ENCODE measurements at places on chromosomes 7 and 10.

GRCh38 chr7:4151926-4152549 lies 530.1 kb upstream of the FOXK1 start:
- DNase-seq = no peak

DNA sequence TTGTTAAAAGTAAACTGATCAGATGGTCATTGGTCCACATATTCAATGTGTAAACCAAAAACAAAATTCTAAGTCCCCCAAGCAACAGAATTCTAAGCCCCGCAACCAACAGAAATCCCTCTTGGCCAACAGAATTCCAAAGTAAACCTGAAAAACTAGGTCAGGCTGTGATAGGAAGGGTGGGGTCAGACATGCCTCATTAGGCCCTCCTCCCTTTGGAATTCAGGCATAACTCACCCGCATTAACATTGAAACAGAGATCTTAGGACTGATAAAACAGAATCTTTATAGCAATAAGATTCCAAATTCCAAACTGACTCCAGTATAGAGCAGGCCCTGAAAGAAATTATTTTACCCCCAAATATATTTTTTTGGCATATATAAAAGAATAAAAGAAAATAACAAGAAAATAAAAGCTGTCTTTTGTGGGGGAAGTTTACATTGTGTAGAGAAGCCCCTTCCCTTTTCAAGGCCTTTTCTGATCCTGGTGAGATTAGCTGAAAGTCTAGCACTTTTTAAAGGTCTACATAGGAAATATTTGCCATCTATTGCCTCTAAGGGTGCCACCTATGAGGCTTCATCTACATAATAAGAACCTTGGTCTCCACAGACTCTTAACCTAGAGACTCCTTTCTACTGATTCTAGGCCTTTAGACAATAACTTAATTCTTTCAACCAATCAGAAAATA lies 30.5 kb downstream of the GNAT3 start:
- no peak for DNase-seq

- no peak for DNase-seq
Observed at GRCh38 chr10:15222511-15222910, 54.0 kb upstream of the NMT2 start.

DNA sequence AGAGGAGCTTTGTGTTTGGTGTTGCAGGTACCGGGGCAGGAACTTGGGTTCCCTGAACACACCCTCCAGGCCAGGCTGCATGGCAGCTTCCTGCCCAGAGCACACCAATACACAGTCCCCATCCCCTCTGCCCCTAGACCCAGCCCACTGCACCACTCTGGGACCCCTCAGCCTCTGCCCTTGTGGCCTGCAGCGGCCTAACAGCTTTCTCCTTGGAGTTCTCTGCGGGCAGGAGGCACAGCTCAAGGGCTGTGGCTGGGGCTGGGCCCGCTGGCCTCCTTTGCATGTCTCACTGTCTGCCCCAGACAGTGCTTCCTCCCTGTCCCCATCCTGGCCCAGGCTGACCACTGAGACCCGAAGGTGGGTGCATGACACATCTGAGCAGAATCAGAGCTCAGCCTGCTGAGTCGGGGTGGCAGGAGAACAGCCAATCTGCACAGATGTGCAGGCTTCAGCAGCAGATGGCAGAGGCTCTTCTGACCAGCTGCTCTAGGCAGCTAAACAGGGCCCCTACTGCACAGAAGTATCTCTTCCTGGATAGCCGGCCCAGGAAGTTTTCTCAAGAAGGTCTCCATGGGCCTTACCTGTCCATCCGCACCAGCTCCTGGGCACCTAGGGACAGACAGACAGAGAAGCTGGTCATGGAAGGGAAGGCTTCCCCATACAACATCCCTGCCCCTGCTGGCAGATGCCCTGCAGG lies 20.8 kb downstream of the VSIR start:
- no peak for DNase-seq

DNA sequence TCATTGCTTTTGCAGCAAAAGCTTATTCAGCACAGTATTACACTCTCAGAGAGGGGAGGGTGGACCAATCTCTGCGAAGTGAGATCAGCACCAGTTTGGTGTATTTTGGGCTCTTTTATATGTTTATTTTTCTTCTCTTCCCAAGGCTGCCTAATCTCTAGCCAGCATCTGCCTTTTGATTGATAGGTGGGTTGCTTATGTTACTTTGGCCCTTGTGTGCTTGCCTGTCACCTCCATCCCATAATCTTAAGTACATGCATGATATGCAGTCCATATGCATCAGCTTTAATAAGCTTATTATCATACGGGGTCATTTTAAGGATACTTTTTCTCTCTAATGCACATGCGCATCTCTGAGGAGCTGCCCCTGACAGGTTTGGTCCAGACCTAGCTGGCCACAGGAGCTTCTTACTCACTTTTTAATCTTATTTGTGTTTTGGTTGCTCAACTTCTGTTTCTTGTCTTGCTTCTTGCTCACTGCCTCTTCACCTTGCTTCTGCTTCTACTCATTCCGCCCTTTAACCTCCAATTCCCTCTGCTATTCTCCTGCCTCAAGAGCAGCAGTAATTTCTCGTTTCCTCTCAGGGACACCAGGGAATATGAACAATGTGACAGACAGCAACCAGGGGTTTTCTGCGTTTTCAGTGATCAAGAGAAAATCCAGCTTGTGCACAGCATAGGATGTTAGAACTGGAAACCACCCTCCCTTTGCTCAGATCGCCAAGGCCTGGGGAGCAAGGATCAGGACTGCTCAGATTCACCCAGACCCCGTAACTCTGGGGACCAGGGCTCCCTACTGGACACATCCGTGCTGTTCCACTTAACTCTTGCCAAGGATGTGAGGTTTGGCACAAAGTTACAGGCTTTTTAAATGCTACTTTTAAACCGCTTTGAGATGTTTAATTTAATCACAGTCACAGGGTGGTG lies 10.0 kb downstream of the RGR start:
- DNase-seq = no peak

GRCh38 chr10:119737823-119738222 lies 12.0 kb downstream of the INPP5F start:
- no peak for DNase-seq

GRCh38 chr7:44980393-44981034 lies 1.7 kb upstream of the MYO1G start:
- DNase-seq = no peak

DNA sequence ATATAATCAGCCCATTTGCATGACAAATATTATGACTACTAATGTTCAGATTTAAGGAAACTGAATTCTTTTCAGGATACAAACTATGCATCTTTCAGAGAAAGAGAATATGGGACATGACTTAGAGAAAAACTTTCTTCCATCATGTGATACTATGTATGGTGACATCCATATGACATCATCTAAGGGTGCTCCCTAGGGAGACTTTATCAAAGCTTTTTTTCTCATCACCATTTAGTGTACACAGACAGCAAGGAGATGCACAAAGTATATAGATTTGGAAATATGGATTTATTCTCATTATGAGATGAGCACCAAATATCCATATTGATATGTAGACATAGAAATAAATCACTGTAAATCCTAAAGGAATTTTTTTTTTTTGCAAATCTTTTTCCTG lies 164.2 kb upstream of the YAE1 start:
- no peak for DNase-seq

- no peak for DNase-seq
Observed at GRCh38 chr7:43905956-43906330, 453 bp downstream of the URGCP start.
